ENCODE measurements at places on chromosomes 6 and 20.

DNA sequence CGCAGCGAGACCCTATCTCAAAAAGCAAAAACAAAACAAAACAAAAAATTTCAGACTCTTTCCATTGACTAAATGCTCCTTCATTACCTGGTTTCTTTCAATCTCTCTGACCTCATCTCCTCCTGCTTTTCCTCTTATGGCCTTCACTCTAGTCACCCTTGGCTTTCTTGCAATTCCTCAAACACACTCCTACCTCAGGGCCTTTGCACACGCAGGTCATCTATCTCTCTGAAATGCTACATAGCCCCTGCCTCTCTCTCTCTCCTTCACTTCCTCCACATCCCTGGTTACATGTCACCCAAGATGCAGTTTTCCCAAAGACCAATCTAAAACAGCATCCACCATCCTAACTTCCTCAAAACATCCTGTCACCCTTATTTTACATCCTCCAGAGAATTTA lies 96.8 kb downstream of the PREX1 start:
- DNase-seq: no peak

GRCh38 chr20:9015984-9016324 lies 52.9 kb upstream of the PLCB4 start:
- DNase-seq: peak; percentile 42

GRCh38 chr6:121285041-121285440 lies 49.2 kb downstream of the TBC1D32 start:
- DNase-seq: peak; percentile 92

DNA sequence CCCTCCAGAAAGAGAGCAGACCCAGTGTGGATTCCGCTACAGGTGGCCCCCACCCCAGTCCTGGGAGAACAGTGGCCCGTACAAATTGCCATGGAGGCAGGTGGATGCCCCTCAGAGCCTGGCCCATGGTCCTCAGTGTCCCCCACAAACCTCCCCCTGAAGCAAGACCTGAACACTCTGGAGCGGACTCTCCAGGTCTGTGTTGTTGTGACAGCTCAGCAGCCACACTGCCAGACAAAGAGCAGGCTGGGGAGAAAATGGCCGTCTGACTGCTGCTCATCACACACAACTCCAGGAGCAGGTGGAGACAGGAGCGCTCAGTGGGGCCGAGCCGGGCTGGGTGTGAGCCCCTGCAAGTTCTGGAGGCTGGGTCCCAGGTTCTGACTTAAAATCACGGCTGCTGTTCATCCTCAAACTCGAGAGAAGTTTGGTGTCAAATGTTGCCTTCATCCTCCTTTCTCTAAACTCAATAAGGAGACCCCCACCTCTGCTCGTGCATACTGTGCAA lies 241.8 kb downstream of the CDH4 start:
- DNase-seq: no peak

- DNase-seq: no peak
Observed at GRCh38 chr20:60664106-60664505, 588.0 kb upstream of the CDH4 start.

GRCh38 chr6:35240838-35241801 lies 18.4 kb upstream of the ZNF76 start:
- DNase-seq: peak; percentile 31

DNA sequence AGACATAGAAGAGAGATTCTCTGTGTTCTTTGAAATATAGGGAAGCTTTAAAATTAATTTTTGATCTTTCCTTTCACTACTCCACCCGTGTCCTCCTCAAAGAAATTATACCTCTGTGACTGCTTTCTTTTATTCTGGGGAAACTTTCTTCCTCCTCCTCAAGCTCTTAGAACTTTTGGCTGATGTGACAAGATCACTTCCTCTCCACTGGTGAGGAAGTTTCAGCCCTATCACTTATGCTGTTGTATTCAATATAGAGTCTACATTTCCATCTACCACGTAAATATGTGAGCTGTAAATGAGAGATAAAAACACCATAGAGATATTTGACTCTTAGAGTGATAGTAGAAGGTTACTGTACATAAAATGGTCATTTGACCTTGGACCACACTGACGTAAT lies 141.9 kb upstream of the SASH1 start:
- DNase-seq: no peak

- peak; percentile 76 for DNase-seq
Observed at GRCh38 chr6:85390775-85391174, 59.1 kb upstream of the NT5E start.

DNA sequence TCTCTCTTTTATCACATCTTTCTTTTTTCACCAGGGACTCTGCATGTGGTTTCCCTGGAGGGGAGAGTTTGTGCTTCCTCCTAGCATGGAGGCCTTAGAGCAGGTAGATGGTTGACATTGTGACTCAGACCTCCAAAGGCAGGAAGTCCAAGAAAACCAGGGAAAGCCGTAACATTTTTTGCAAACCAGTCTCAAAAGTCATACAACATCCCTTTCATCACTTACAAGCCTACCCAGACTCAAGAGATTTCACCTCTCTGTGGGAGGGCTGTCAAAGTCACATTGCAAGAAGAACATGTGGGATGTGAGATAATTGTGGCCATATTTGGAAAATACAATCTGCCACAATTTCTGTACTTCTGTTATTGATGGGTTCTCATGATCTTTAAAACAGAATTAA lies 46.2 kb downstream of the SNRNP48 start:
- no peak for DNase-seq

DNA sequence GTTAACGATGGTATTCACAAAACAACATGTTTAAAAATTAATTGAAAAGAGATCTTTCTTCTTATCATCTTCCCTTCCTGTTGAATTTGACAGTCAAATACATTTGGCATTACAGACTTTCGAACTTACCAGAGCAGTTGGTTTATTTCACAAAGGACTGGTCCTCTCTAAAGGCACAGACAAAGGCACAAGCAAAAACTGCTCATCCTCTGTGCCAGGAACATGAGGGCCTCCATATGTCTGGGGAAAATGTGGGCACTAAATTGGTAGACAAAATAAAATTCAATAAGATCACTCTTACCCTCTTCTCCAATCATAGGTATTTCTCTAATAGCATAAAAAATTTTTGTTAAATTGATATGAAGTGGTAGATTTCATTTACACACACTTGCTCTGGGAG lies 40.4 kb downstream of the SYNE1 start:
- DNase-seq: no peak

DNA sequence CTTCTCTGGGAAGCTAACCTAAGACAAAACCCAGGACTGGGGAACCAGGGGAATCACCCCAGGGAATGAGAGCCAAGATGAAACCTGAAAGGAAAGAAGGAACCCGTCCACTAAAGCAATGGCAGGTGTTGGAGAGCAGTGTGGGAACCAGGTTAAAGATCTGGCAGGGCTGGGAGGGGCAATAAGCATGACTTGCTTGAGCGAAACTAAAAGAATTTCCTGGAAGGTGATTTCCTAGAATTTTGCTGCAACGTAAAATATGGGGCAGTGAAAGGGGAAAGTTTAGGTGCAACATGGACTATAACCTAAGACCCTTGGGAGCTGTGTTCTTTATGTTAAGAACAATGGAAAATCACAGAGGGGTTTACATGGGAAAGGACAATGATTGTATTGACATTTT lies 126.2 kb upstream of the SSTR4 start:
- DNase-seq: no peak

GRCh38 chr20:31602779-31603441 lies 2.2 kb upstream of the ID1 start:
- peak; percentile 89 for DNase-seq

DNA sequence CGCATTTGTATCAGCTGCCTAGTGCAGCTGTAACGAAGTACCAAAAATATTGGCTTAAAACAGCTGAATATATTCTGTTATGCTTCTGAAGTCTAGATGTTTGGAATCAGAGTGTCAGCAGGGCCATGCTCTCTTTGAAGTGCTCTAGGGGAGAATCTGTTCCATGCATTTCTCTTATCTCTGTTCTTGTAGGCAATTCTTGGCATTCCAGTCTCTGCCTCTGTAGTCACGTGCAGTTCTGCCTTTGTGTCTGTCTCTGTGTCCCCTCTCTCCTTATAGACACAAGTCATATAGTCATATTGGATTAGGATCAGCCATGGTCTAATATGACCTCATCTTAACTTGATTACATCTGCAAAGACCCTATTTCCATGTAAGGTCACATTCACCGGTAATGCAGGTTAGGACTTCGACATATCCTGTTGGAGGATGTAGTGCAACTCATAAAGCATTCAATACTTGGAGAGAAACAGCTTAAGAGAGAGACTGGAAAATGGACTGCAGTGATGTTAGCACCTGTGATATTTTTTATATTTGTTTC lies 18.6 kb downstream of the FAM83B start:
- DNase-seq: no peak

DNA sequence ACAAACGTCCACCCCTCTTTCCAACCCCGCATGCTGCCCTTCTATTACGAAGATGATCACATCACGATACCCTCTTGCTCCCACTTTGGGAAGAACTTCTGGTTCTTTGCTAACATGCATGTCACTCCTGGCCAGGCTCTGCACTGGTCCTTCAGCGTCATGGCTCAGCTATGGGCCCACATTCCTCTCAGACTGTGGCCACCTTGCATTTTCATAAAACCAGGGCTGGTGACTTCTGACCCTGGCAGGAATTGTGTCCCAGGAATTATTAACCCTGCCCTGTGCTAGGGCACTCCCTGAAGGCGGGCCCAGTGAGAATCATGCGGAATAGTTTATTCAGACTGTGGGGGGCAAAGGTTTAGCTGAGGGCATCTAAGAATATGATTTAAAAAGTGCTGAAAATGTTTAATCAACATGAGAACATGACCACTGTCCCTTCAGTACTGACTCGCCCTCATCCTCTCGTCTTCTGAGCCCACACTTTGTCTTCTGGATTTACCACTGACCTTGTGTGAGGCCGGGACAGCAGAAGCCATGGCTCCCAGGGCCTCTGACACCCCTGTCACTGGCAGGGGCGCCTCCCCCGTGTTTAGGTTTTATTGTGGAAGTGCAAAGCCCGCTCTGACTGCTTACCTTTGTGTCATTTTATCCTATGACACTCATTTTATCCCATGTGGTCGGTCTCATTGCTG lies 38.1 kb upstream of the THBS2 start:
- no peak for DNase-seq

DNA sequence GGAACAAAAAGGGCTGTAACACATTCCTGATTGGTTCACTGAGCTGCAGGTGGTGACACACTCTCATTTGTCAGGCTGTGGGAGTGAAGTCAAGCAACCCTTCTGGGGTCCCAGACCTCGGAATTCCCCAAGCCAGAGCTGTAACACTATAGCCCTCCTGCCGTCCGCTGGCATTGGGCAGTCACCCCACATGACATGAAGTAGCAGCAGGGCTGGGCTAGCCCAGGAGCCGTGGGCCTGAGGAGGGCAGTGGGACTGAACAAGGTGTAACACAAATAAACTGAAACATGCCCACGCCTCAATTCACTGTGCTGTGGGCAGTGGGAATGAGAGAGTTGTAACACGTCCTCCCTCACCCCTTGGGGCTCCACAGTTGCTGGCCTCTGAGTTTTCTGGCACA lies 689.1 kb upstream of the EYS start:
- no peak for DNase-seq

DNA sequence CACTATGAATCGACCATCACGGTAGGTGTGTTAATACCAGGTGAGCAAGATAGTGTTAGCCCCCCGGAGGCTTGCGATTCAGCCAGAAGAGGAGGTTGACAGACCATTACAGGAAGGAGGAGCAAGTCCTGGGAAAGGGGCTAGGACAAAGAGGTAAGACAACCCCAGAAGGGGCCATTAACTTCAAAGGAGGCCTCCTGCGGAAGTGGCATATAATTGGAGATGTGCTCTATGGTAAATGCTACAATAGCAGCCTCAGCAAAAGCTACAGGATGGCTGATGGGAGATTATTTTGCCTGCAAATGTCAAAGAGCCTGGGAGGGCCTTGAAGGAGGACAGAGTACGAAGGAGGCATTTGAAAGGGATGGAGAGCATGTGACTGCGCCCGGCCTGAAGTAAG lies 108.6 kb upstream of the CITED2 start:
- no peak for DNase-seq

GRCh38 chr6:156731396-156731795 lies 45.8 kb upstream of the ARID1B start:
- DNase-seq: peak; percentile 33

GRCh38 chr6:167998215-167998614 lies 744 bp downstream of the KIF25 start:
- DNase-seq: no peak

DNA sequence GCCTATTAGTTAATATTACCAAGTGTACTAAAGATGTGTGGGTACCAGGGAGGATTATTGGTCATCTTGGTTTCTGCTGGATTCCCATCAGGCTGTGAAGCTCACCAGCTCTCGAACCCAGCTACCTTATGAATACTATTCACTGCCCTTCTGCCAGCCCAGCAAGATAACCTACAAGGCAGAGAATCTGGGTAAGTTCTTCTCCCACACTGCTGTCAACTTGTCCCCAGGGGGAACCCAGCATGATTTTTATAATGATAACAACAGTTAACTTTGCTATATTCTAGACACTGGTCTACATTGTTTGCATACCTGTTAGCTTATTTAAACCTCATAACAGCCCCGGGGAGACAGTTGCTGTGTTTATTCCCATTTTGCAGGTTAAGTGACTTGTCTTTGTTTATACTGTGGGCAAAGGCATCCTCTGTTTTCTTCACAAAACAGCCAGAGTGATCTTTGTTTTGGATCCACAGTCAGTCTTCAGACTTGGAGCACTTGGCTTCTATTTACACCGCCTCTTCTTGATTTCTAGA lies 26.5 kb downstream of the TM9SF4 start:
- DNase-seq: peak; percentile 23

GRCh38 chr20:51391926-51392325 lies 150.6 kb downstream of the NFATC2 start:
- no peak for DNase-seq

- DNase-seq: no peak
Observed at GRCh38 chr6:14452567-14453527, 335.3 kb downstream of the CD83 start.

DNA sequence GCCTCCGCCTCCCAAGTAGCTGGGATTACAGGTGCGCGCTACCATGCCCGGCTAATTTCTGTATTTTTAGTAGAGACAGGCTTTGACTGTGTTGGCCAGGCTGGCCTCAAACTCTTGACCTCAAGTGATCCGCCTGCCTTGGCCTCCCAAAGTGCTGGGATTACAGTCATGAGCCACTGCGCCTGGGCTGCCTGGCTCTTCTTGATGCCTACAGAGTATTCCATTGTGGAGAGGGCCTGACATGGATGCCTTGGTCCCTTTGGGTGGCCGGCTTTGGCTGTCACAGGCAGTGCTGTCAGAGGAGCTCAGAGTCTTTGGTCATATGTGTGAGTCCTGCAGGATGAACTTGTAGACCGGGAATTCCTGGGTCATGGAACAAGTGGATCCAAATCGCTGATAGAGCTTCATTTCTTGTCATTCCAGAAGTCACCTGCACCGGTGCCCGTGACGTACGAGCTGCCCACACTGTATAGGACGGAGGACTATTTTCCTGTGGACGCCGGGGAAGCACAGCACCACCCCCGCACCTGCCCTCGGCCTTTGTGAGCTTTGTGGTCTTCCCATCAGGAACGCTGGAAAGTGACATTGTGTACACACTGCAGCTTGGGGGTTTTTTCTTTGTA lies 55.1 kb downstream of the ADNP start:
- DNase-seq: no peak

GRCh38 chr6:138833816-138834539 lies 38.1 kb downstream of the ECT2L start:
- DNase-seq: peak; percentile 8
